ENCODE measurements at places on chromosomes 16 and 17.

DNA sequence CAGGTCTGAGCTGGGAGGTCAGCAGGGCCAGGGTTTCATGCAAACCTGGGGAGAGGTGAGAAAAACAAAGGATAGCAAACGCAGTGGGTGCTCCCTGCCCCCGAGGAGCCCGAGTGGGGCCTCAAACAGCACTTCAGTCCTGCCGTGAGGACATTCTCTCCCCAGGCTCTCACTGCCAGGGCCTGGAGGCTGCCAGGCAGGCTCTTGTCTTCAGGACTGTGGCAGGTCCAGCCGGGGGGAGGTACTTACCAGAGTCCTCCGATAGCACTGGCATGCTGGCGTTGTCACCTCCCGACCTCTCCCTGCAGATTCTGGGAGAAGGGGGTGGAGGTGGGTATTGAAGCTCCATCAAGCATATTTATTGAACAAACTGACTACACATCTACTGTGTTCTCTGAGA lies 1.3 kb downstream of the MPP3 start:
- DNase-seq: no peak

- peak; percentile 26 for DNase-seq
Observed at GRCh38 chr17:50518384-50519023, 10.3 kb downstream of the MYCBPAP start.

GRCh38 chr16:822909-823297 lies 22.4 kb upstream of the GNG13 start:
- no peak for DNase-seq

- DNase-seq: peak; percentile 8
Observed at GRCh38 chr17:32772453-32773025, 104.4 kb downstream of the MYO1D start.

GRCh38 chr17:82022310-82022980 lies at the start of gene CENPX:
CENPX (minus strand) TSS chr17:82022878; CDS start chr17:82022861, 17 bp downstream.
- no peak for DNase-seq

DNA sequence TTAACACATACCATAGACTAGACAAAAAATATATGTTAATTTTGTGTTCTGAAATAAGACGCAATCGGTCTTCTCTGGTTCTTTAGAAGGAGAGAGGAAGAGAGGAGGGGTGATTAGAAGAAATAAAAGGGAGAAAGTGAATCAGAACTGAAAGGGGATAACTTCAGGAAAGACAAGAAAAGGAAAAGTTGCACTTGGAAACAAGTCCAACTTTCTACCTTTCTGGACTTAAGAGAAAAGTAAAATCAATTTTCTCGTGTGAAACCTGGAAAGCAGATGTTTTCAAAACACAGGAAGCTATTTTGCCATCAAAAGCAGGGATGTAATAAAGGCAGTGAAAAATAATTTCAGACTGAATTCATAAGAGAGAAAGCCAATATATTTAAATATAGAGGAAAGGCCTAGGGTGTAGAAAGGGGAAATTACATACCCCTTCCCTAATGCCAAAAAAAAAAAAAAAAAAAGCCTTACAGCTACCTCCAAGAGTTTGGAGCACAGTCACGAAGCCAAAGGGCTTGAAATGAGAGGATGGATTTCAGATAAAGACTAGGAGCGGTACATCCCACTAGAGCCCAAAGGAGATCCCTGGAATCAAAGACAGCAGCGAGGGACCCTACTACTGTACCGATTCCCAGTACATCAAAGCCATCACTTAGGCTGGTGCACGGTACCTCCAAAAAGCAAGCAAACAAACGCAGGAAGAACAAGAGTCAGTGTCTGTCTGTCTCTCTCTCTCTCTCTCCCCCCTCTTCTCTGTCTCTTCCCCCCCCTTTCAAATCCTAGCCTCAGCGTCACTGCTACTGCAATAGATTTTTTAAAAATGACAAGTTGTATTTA lies 12.1 kb upstream of the ZFHX3 start:
- no peak for DNase-seq

- DNase-seq: no peak
Observed at GRCh38 chr16:68711421-68712139, 25.5 kb upstream of the CDH1 start.

DNA sequence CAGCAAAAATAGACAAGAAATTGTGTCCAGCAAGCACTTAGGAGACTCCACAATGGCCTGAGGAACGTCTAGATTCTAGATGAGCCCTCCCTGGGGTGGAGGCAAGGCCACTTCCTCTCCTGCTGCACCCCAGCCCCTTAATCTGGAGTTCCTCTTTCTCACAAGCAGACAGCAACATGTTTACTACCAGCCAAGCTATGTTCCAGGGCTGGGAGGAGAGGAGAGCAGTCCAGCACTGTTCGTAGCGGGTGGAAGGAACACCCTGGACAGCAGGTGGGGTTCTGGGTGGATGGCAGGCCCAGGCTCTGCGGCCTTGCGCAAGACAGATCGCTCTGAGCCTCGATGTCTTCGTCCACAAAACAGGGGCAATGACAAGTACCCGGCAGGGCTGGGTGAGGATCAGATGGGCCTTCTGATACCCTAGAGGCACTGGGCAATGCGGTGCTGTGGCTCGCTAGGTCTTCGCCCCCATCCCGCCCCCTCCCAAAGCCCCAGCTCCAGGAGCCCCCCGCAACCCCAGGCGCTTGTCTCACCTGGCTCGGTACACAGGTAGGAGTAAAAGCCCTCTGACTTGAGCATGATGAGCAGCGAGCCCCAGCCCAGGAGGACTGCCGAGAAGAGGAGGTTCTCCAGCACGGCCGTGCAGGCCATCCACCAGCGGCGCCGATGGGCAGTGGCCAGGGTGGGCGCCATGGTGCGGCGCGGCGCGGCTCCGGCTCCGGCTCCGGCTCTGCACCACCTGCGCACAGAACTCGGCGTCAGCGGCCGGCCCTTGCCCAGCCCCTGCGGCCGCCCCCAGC lies 1.3 kb downstream of the SLC43A2 start:
- no peak for DNase-seq

DNA sequence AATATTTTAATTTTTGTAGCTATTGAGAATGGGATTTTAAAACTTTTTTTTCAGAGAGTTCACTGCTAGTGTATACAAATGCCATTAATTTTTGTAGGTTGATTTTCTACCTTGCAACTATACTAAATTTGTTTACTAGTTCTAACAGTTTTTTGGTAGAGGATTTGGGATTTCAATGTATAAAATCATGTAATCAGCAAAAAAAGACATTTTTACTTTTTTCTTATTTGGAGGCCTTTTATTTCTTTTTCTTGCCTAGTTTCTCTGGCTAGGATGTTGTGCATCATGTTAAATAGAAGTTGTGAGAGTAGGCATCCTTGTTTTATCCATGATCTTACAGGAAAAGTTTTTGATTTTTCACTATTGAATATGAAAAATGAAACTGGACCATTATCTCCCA lies 602.9 kb upstream of the KIF2B start:
- DNase-seq: no peak

Data from NCI-H2171 (cell line).